ENCODE measurements at places on chromosomes 7 and 10.

DNA sequence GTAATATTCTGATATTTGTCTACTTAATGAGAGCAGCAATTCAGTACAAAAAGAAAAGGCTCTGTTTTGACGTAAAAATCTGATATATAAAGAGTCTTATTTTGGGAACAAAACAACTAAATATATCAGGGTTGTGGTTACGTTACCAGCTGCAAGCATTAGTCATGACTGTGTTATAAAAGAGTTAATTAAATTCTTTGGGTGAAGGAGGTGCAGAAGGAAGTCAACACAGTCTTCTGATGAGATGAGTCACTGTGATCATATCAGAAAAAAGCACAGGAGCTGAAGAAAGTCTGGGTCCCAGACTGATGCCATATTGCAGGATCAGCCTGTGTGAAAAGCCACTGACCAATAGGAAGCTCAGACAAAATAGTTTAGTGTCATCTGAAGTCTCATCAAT, 234.3 kb upstream of the TEX47 start:
- no peak for DNase-seq

- DNase-seq: no peak
Observed at GRCh38 chr10:92291616-92291865, 574 bp downstream of the MARCHF5 start.

DNA sequence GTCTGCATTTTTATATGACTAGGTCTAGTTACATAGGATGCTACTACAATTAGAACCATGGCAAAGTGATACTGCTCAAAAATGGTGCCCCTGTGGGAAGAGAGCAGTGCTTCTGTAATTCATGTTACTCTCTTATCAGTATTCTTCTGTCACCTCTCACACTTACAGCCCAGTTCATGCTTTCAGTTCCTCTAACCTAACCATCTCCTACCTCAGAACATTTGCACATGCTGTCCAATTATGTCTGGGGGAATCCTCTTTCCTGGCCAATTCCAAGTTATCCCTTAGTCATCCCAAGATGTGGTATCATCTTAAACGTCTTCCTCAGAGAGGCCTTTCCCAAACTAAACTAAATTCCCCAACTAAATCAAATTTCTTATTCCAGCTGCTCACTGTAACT, 190.2 kb downstream of the RELN start:
- DNase-seq: no peak

DNA sequence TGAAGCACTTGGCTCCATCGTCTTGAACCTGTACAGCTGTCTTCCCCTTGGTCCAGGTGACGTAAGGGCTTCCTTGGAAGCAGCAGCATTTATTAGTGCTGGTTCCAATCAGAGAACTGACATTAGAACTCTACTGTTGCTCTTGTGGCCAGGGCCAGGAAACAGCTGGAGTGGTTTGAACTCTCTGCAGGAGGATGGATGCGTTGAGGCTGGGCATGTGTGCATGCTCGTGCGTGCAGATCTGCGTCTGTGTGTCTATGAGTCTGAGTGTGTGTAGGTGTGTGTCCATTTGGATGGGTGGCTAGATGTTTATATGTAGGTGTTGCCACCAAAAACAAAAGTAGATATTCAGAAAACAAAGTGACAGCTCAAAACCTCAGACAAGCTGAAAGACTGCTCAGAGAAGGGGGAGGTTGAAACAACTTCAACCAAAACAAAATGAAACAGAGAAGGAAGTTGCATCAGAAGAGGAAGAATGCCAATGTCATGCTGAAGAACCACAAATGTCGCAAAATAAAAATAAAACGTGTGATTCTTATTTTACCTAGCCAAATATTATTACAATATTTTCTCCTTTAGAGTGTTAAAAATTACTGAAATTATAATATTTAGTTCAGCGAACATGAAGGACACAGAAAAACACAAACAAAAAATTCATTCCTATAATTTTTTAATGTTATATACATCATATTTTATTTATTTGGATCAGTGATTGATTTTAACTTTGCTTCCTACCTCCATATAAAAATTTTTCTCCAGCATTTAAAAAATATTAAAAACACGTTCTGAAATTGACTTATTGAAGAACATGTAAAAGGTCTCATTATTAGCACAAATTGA, 96.1 kb upstream of the MKLN1 start:
- no peak for DNase-seq

DNA sequence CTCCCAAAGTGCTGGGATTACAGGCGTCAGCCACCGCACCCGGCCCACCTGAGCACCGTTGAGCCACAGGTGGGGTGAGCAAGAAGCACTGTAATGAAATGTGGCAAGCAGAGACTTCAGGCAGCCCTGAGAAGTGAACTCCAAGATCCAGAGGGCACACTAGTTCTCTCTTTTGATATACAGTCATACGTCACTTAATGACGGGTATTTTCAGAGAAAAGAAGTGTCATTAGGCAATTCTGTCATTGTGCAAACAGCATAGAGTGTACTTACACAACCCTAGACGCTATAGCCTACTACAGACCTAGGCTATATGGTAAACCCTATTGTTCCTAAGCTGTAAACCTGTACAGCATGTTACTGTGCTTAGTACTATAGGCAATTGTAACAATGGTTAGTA, 7.9 kb downstream of the PANK1 start:
- no peak for DNase-seq

DNA sequence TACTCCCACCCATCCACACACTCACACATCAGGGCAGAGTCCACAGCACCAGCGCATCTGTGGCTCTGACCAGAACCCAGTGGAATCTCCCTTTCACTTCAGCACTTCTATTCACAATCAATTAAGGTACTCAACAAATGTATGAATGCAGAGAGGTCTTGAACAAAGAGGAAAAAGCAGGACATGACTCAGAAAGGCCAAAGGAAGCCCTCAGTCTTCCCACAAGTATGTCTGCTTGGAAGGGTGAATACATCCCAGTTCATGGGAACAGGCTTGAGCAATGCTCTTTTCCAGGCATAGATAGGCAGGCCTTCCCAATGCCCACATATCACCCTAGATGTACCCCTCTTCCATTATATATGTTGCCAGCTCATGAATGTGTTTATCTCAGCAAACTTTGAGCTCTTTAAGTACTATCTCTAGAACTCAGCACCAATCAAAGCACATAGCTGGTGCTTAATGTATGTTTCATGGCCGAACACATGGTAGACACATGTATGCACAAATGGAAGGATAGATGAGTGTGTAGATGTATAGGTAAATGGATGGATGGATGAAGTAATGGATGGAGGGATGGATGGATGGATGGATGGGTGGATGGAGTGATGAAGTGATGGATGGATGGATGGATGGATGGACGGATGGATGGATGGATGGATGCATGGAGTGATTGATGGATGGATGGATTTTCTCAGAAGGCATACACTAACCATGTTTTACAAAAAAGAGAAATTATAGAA, 507.6 kb downstream of the GRID1 start:
- no peak for DNase-seq

- DNase-seq: no peak
Observed at GRCh38 chr7:127158659-127159058, 94.1 kb downstream of the GRM8 start.

- DNase-seq: no peak
Observed at GRCh38 chr7:19930851-19931250, 157.4 kb upstream of the TMEM196 start.

GRCh38 chr10:51886438-51887068, 187.2 kb upstream of the CSTF2T start:
- no peak for DNase-seq

- DNase-seq: no peak
Observed at GRCh38 chr7:1269336-1269890, 36.7 kb downstream of the UNCX start.

Data from hippocampal formation (tissue), 2 donors.